ENCODE measurements at places on chromosomes 6 and 20.

DNA sequence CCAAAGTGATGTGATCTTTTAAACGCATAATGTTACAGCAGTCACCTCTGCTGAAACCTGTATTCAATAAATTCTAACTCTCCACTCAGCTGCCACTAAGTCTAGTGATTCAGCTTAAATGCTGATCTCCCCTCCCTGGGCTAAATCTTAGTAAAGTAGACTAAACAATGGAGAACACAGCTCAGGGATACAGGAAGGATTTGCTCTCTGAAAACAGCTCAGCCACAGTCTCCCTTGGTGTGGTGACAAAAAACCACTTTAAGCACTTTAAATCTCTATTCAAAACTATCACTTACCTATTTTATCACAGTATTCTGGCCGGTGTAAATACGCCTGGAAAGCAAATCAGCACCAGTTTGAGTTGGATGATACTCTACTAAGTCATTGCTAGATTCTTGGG lies 130.6 kb downstream of the RFX6 start:
- DNase-seq: no peak

DNA sequence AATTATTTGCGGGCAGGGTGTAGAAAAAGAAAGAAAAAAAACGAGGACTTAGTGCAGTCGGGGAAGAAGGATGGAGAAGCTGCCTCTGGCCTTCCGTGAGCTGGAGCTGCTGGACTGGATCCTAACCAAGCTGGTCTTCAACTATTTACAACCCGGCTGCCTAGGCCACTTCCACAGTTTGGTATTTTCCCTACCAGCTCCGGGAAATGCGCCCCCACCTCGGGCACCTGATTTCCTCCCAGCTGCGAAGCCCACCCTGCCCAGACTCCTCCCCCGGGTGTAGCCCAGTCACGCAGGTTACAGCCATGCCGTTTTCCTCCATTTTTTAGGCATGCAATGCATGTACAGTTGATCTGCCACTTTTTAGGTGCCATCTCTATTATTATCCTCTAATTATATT lies 21.2 kb downstream of the THEMIS start:
- peak; percentile 19 for DNase-seq

GRCh38 chr6:33279971-33280511 lies 3.1 kb downstream of the B3GALT4 start:
- peak; percentile 62 for DNase-seq

GRCh38 chr6:132368916-132369481 lies 32.3 kb downstream of the MOXD1 start:
- DNase-seq: no peak

GRCh38 chr20:47925593-47925992 lies 140.3 kb upstream of the SULF2 start:
- DNase-seq: no peak

GRCh38 chr6:40438246-40438887 lies 148.8 kb downstream of the LRFN2 start:
- DNase-seq: no peak

- no peak for DNase-seq
Measured at GRCh38 chr6:106763361-106763760, 134.0 kb downstream of the QRSL1 start.

GRCh38 chr6:49555951-49556350 lies 5.5 kb downstream of the C6orf141 start:
- no peak for DNase-seq

DNA sequence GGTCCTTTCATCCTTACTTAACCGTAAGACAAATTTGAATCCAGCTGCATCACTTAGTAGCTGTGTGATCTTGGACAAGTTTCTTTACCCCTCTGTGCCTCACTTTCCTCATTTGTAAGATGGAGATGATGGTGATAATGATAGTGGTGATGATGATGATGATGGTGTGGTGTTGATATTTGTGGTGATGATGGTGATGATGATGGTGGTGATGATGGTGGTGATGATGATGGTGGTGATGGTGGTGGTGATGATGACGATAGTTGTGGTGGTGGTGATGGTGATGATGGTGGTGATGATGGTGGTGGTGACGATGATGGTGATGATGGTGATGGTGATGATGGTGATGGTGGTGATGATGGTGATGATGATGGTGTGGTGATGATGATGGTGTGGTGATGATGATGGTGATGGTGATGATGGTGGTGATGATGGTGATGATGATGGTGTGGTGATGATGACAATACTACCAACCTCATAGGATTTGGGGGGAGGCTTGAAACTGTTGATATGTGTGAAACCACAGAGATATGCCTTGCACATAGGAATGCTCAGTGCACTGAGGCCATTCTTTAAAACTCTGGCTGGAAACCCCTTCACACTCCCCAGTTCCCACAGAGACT lies 233.2 kb downstream of the LY86 start:
- DNase-seq: no peak

- DNase-seq: peak; percentile 85
Measured at GRCh38 chr20:35539756-35540212, 2.1 kb upstream of the ERGIC3 start.

- no peak for DNase-seq
Measured at GRCh38 chr6:157658301-157658700, 164.7 kb upstream of the SNX9 start.

GRCh38 chr6:36999061-36999750 lies 6.2 kb upstream of the FGD2 start:
- DNase-seq: peak; percentile 21

- DNase-seq: no peak
Measured at GRCh38 chr6:36248980-36249379, 20.9 kb upstream of the PNPLA1 start.

GRCh38 chr20:4957939-4958362 lies 43.4 kb downstream of the SLC23A2 start:
- DNase-seq: no peak

DNA sequence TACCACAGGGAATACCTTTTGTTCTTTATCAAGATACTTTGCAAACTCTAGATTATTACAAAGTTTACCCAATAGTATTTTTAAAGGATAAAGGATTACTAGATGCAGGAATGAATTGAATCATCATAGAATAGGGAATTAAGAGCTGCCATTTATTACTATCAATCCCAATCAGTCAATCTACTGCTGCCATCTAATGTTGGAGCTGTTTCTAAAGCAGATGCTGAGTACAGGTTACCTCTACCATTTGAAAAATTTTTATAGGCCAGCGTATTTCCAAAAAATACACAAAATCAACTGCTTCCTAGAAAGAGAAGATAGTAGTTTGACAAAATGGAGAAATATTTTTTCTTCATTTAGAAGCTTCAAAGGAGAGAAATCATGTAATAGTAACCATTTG lies 520.4 kb downstream of the ADGRB3 start:
- no peak for DNase-seq

DNA sequence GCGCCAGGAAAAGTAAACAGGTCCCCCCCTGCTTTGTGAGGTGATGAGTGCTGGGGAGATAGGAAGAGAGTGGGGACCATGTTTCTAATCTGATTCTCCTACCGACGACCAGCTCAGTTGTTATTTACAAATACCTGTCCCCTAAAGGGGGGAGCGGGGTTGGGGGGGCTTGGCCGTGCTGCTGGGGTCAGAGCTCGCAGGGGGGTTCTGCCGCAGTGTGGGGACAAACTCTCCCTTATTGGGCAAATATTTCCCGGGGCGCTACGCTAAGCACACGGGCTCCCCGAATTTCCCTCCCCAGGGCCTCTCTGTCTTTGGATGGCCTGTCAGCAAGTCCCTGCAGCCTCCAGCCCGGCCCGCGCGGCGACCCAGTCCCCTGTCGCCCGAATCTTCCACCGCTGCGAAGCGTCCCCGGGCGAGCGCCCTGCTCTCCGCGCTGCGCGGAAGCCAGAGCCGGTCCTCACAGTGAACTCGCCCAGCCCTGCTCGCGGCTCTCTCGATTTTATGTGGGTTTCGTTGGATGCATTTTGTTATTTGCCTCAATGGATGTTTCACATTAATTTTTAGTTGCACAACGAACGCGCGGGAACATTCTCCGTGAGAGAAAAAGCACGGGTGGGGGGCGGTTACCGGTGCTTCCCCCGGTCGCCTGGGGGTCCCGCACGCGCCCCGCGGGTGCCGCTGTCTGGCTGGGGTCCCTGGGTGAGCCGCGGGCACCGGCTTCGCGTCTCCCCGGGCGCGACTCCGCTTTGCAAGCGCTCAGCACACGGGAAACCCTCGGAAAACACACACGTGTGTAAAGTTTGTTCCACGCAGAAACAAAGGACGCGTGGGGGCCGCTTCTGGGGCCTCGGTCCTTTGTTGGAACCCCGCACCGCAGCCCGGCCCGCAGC lies 1.5 kb upstream of the STX16 start:
- DNase-seq: no peak

GRCh38 chr6:14871221-14871620 lies 374.6 kb upstream of the JARID2 start:
- no peak for DNase-seq

GRCh38 chr20:63574156-63574828 lies at the start of gene HELZ2:
TSS of gene HELZ2 (minus strand) at chr20:63574239. CDS start at chr20:63572385, 1,854 bp downstream.
- peak; percentile 63 for DNase-seq

- no peak for DNase-seq
Measured at GRCh38 chr6:46220352-46221221, 49.8 kb upstream of the ENPP5 start.

- DNase-seq: no peak
Measured at GRCh38 chr6:61909486-61909885, 376.5 kb downstream of the KHDRBS2 start.

- DNase-seq: no peak
Measured at GRCh38 chr6:33578164-33578563, 1.9 kb downstream of the BAK1 start.

DNA sequence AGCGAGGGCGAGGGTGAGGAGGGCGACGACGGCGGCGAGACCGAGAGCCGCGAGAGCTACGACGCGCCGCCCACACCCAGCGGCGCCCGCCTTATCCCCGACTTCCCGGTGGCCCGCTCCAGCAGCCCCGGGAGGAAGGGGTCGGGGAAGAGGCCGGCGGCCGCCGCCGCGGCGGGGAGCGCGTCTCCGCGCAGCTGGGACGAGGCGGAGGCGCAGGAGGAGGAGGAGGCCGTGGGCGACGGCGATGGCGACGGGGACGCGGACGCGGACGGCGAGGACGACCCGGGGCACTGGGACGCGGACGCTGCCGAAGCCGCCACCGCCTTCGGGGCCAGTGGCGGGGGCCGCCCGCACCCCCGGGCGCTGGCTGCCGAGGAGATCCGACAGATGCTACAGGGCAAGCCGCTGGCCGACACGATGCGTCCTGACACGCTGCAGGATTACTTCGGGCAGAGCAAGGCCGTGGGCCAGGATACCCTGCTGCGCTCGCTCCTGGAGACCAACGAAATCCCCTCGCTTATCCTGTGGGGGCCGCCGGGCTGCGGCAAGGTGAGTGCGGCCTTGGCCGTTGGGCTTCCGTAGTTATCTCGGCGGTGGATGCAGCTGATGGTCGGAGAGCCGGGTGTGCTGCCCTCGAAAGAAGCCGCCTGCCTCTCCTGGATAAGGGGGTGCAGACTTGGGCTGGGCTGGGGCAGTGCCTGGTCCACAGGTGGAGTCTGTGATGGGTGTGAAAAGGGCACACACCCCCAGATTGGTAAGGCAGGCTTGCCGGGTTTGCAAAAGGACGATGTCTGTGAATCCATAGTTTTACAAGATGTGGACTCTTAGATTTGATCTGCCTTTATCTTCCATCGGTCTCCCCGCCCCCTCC lies 938 bp downstream of the WRNIP1 start:
- DNase-seq: no peak

DNA sequence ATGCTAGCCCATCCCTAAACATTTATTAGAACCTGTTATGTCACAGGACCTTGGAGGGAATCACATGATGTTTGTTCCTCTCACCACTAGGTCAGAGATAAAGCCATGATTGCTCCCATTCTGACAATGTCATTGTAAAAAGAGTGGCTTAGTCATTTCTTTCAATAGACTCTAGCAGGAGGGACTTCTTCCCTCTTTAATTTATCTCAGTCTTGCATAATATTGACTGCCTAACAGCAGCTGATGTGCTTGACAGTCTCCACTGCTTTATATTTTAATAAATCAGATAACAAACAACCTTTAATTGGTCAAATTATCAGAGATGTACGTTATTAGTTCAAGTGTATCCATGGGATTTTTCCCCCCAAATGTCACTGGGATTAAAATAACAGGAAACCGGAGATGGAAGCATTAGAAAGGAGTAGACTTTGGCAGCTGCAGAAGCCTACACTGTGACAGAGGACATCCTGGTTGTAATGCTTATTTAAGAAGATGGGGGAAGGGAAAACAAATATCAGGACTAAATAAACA lies 39.6 kb downstream of the LAMA4 start:
- no peak for DNase-seq

GRCh38 chr6:73694711-73695411 lies 1.1 kb upstream of the CD109 start:
- no peak for DNase-seq

DNA sequence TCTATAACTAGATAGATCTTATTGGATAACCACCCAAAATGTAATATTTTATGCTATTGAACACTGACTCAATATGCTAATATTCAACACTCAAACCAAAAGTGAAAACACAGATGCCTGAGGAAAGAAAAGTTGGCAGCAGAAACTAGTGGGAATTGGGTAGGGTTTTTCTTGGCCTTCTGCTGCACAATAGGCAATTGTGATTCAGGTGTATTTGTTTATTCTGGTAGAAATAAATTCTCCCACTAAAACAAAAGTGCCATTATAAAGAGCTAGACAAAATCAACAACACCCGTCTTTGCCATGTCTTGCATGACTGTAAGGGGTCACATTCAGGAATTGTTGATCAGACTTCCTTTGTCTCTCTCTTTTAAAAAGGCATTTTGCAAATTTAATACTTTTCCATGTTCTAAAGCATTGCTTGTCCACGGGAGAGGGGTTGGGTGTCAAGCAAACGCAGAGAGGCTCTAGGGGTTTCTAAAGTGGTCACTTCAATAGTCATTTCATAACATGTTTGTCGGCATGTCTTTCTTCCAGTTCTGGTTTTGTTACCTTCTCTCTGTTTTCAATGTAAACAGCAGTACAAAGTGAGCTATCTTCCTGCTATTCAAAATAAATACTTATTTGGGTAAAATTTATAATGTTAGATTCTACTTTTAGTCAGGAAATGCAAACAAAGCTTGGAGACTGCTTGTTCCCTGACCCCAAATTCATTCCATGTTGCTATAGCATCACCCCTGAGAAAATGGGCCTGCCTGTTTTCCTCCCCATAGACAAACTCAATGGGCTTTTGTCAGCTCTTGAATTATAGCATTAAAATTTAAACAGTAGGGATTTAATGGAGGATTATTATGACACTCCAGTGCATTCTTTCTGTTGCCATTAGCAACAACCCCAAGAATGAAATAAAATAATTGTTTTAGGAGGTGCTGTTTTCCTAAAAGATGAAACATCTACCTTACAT lies 217.0 kb upstream of the CCN2 start:
- no peak for DNase-seq

GRCh38 chr6:134309227-134309626 lies 8.7 kb downstream of the SGK1 start:
- no peak for DNase-seq

GRCh38 chr6:33116841-33117711 lies 41.3 kb downstream of the HLA-DPB1 start:
- no peak for DNase-seq

GRCh38 chr6:22751223-22751622 lies 181.9 kb downstream of the HDGFL1 start:
- no peak for DNase-seq

- DNase-seq: no peak
Measured at GRCh38 chr20:59123011-59123677, 40.5 kb upstream of the ZNF831 start.

GRCh38 chr20:9139106-9139833 lies 70.4 kb downstream of the PLCB4 start:
- DNase-seq: no peak

- DNase-seq: no peak
Measured at GRCh38 chr20:46126440-46127056, 8.4 kb downstream of the CD40 start.

GRCh38 chr6:107318100-107318736 lies 141.1 kb downstream of the PDSS2 start:
- DNase-seq: no peak

Data from NCI-H2107 (cell line).